Fibroblast of upper back skin (primary cell): ENCODE measurements at places on chromosomes 6 and 20.

- DNase-seq, result no peak
These were observed 90.0 kb downstream of the PERP start for GRCh38 chr6:138017166-138017757.

- DNase-seq, result no peak
These were observed 68.9 kb downstream of the TBC1D7 start for GRCh38 chr6:13259393-13259792.

DNA sequence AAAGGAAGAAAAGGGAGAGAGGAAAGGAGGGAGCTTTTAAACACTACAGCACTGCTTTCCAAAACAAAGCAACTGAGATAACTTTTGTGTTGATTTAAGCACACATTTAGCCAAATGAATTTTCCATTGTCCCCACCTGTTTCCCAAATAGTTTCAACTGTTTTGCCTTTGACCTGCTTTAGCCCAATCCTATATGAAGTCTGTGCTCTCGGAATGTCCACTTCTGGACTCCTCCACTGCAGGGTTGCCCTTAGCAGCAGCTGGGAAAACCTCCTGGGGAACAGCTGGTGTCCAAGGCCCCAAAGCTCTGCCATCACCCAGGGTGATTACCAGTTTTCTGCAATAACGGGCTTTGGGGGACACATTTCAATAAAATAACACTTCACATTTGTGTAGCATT, 44.9 kb upstream of the PKHD1 start:
- DNase-seq, result no peak

DNA sequence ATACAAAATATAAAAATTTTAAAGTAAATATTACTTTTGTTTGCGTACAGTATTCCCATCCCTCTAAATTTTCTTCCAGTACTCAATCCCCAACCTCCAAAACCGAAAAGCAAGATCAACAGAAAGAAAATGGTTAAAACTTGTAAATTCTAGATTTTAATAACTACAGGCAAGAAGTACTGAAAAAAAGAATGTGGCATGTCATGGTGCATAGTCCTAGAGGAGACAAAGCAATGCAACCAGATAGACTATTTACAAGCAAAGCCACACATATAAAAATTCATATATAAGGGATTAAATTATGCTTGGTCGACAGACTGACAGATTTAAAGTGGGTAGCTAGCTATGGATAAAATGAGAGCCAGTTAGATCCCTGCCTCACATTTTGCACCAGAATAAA, 56.5 kb upstream of the HFE start:
- no peak for DNase-seq

DNA sequence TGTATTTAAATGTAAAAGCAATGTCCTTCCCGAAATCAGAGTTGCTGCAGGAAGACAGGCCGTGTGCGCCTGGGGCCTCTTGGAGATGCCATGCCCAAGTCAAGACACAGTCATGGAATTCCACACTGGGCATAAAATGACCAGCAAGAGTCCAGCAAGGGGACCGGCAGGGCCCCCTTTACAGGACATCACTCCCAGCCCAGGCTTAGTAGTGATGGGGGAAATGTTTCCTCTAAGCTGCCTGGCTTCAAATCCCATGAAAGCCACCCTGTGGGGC, 1.9 kb upstream of the PPP1R3G start:
- no peak for DNase-seq

DNA sequence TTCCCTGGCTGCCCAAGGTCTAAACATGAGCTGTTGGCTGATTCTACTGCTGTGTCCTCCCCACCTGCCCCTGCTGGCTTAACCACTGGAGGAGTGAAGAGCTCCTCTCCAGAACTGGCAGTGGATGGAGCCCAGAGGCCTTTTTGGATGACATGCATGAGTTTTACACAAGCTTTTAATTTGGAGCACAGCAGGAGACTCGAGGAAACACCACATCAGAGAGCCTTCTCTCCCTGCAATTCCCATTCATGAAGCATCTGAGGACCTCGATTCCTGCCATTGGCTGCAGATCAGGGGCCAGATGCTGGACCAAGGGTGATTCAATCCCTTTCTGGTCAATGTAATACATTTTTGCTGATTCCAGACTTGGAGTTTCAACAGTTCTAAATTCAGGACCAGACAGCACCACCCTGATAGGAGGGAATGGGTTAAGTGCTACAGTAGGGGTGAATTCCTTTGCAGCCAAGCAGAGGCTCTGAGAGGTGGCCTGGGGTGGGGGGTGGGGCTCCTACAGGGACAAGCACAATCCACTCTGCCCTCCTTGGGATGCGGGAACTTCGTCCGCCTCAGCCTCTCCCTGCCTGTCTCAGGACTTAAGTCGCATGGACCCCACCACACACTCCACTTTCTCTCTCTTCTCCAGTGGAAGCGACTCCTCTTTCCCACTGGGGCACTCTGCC, 599 bp upstream of the PSORS1C1 start:
- DNase-seq, result peak; percentile 98

GRCh38 chr6:20533746-20534294, 437 bp upstream of the CDKAL1 start:
- no peak for DNase-seq

GRCh38 chr6:35718375-35718736, 18.5 kb upstream of the ARMC12 start:
- no peak for DNase-seq

GRCh38 chr6:89361171-89361570, 8.6 kb upstream of the UBE2J1 start:
- DNase-seq, result no peak

GRCh38 chr6:35493307-35493983, 3.4 kb downstream of the TEAD3 start:
- no peak for DNase-seq

DNA sequence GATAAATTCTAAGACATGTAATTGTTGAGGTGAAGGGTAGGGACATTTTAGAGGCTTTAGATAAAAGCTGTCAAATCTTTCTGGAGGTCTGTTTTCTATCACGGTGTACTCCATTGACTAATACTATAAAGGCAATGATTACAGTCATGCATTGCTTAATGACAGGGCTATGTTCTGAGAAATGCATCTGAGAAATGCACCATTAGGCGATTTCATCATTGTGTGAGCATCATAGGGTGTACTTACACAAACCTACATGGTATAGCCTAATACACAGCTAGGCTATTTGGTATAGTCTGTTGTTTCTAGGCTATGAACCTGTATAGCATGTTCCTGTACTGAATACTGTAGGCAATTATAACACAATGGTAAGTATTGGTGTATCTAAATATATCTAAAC, 71.3 kb upstream of the FYN start:
- DNase-seq, result no peak

GRCh38 chr6:119764927-119765681, 415.5 kb upstream of the MAN1A1 start:
- DNase-seq, result no peak

DNA sequence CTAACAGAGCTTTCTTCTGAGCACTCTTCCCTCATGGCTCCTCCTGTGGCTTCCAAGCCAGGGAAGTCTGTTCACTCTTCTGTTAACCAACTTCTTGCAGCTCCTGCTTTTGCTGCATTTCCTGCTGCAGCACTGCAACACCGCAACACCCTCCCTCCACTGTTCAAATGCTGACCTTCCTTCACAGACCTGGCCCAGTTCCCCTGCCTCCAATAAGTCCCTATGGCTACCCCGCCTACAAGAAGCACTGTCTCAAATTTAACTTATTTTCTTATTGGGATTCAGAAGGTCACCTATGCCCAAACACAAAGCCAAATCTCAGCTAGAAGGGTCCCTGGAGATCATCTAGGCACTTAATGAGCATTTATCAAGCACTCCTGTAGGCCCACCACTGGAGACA, 44.6 kb downstream of the ELMO2 start:
- DNase-seq, result no peak
